ENCODE measurements at places on chromosomes 16 and 17.

DNA sequence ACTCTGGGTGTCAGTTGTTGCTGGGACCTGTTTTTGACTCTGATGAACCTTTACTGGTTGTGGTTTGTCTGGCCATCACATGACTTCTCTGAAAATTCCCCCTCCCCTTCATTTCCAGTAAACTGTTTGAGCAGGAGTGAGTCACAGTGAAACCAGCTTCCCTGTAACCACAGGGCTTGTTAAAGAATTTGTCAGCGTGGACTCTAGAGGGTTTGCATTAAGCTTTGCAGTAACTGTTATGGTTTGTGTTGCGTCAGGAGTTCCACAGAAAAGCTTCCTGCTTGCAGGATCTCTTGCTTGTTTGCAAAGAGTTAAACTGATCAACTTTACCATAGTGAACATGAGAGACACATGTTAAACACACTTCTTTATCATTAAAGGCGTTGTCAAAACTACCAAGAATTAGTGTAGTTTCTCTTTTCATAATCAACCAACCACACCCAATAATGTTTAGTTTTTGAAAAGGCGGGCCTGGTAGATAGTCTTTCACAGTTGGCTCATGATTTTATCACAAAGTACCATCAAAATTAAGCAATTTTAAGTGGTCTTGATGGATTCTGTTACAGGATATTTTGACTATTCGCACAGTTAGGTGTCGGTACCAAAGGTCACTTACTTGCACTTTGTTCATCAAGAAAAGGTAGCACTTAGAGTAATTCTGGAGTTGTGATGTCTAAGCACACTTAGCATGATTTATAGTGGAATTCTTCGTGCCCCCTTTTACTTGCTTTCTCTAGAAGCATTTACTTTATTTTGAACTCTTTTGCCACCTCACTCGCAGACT, 79.3 kb downstream of the VMP1 start:
- peak; percentile 100 for DNase-seq

- no peak for DNase-seq
Observed at GRCh38 chr17:53633856-53634255, 188.9 kb upstream of the KIF2B start.

GRCh38 chr16:57039148-57039812, 49.9 kb downstream of the NLRC5 start:
- peak; percentile 68 for DNase-seq

DNA sequence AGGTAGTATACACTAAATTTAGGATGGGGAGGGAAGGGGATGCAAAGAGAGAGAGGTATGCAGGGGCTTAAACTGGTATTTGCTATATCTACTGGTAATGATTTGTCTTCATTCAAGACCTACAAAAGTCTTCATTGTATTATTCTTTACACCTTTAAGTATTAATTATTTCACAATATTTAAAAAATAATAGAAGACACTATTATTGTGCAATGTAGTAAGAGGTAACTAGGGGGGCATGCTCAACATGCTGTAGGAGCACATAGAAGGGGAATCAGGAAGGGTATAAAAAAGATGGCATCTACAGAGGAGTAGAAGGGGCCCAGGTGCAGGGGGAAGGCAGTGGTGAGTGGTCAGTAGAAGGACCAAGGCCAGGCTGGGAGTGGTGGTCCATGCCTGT, 14.9 kb upstream of the CCR7 start:
- no peak for DNase-seq

DNA sequence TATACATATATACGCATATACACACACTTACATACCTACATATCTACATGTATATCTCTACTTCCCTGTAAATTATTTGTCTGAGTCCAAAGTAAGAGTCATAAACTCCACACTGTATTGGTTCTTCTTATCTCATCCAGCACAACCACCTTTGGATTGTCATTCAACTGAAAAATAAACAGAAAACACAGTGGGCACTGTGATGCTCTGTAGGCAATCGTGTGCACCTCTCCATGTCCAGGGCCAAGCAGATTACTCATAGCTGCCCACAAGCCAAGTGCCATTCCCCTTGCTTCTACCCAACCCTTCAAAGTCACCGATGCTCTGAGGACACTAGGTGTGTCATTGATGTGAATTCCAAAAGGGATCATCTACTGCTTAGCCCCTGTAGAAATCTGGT, 12.9 kb upstream of the TEKT3 start:
- no peak for DNase-seq

DNA sequence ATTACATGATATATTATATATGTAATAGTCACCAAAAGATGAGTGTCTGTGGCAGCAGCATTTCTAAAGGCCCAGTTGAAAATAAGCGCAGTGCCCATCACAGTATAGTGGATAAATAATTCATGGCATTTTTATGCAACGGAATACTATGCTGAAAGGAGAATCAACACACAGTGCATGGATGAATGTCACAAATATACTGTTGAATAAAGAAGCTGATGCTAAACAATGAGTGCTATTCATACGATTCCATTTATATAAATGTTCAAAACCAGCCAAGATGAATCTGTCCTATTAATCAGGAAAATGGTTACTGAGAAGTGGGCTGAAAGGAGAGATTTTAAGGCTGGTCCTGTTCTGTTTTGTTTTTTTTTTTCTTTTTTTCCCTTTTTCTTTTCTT, 61.6 kb downstream of the HSD17B2 start:
- no peak for DNase-seq

GRCh38 chr17:10415161-10415560, 6.6 kb downstream of the MYH8 start:
- no peak for DNase-seq

DNA sequence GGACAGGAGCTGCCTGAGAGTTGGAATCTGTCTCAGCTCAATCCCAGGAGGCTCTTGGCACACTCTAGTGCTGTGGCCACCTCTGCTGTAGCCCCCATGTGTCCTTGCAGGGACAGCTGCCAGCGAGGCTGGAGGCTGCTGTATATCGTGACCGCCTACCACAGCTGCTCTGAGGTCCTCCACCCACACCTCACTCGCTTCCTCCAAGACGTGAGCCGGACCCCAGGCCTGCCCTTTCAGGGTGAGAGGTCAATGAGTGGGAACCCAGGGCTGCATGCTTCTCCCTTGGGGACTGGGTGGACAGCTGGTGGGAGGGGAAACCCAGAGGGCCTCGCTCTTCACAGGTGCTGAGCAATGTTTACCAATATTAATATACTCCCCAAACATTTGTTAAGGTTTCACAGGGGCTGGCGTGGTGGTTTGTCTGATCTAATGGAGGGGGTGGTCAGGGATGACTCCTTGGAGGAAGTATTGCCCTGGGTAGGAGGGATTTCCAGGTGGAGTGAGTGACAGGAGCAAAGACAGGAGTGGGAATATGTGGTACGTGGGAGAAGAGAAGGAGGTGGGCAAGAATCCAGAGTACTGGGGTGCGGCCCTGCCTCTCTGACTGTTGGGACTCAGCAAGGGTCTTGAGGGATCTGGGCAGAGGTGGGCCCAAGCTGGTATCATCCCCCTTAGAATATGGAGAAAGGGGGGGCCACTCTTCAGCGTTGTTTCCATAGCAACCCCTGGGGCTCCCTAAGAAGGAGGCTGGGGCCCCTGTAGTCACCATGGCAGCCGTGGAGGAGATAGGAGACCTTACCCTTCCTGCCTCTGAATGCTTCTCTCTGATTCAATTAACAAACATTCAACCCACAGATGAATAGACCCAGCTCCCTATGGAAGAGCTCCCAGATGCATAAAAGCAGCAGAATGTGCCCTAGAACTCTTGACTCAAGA, 22.2 kb upstream of the ALKBH5 start:
- no peak for DNase-seq

DNA sequence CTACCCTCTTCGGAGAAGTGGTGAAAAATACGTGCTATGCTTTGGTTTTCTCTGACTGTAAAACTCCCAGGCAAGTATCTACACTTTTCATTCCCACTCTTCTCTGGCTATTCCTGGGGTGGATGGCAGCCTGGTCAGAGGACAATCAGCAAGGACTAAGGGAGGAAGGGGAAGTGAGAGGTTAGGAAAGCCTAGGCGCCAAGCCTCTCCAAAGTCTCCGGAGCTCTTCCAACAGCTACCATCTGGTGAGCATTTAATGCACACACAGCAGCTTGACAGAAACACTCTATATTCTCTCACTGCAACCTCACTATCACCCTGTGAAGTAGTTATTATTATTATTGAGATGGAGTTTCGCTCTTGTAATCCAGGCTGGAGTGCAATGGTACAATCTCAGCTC, 65.1 kb downstream of the WSCD1 start:
- no peak for DNase-seq

DNA sequence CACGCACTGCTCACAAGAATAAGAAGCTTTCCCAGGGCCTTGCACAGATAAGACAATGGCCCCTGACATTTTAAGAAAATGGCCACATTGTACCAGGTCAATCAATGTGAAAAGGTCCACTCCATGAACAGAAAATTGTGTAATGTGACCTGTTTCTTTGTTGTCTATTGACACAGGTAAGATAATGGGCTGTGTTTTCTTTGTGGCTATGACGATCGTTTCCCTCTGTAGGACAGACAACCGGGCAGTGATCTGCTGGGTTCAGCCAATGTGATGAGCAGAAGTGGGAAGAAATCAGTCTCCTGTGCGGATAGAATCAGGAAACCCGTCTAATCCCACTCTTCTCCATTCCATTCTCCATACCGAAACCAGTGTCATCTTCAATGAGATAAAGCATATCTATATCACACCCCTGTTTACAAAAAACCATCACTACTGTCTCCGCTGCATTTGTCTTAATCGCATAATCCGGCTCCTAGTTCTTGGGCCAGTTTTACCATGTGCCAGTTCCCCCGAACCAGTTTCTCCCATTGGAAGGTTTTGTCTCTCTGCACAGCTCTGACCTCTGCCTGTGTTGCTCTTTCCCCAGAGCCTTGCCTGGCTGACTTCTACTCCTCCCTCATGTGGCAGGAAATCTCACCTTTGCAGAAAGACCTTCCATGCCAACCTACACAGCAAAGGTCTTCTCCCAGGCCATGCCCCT, 66.9 kb upstream of the ATF7IP2 start:
- DNase-seq, result no peak

DNA sequence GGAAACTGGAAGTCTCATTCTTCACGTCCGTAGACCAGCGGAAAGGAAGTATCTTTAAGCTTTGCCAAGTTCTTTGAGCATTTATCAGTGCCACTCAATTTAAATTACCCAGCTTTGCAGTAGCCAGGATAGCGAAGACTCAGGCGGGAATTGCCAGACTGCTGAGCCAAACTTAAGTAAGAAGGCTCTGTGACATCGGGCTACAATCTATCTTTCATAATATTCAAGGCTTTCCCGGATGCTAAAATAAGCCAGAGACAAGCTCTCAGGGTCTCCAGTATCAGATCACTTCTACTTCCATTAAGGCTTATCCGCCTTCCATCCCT, 436 bp upstream of the BRIP1 start:
- no peak for DNase-seq
